Neural progenitor cell (in vitro differentiated cells): ENCODE measurements at places on chromosomes 7 and 10. TPM values are rescaled to one million over a fixed set of nuclear protein-coding genes. Genes with fewer than 3 reads are reported as not detected.

The FKBP6 gene
- total RNA-seq: not detected in 2 replicates

The UNC5B gene
- 3.3 and 9.2 TPM in 2 replicates for total RNA-seq

The TMEM229A gene
- 0.06 TPM in 1 of 2 replicates, not detected in the other for total RNA-seq

The C10orf105 gene
- 0.39 and 1.5 TPM in 2 replicates for total RNA-seq

The ZNF853 gene
- 6.2 and 8.2 TPM in 2 replicates for total RNA-seq

The ZNF679 gene
- not detected in 2 replicates for total RNA-seq

The NPTX2 gene
- 5.6 and 10.5 TPM in 2 replicates for total RNA-seq

The SMO gene
- 46.0 and 114 TPM in 2 replicates for total RNA-seq

The FAM180A gene
- total RNA-seq: not detected in 2 replicates

The RPEL1 gene
- total RNA-seq: not detected in 2 replicates

The TRIL gene
- 8.5 and 14.3 TPM in 2 replicates for total RNA-seq

The NAT16 gene
- 0.28 TPM in 1 of 2 replicates, not detected in the other for total RNA-seq

GRCh38 chr7:39810710-39811109 is 139.3 kb upstream of the CDK13 start:
- H3K4me1 ChIP-seq: no peaks in the 10 kb centered on the region
- H3K27ac ChIP-seq: no peak overlapping the region
- no peak overlapping the region for H3K4me3 ChIP-seq
- no peak for DNase-seq
- no peaks in the 10 kb centered on the region for H3K36me3 ChIP-seq
- no peaks in the 10 kb centered on the region for H3K27me3 ChIP-seq

DNA sequence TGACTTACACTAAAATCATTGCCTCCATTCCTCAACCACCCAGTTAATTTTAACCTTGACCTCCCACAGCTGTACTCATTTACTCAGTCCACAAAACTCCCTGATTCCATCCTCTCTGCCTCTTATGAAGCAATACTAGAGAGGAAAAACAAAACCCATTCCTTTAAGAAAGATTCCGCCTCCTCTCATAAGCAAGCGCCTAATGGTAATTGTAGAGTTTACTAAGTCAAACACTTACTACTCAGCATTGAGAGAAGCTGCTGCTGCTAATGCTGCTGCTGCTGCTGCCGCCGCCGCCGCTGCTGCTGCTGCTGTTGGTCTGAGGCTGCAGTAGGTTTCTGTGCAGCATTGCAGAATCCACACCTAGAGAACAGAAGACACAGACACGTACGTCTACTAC is 2.1 kb upstream of the ADD3 start:
- peaks cover 16% of the 10 kb centered on the region for H3K27me3 ChIP-seq
- H3K4me3 ChIP-seq: peak overlapping the region; percentile 89
- no peaks in the 10 kb centered on the region for H3K36me3 ChIP-seq
- peaks cover 34% of the 10 kb centered on the region for H3K4me1 ChIP-seq
- no peak overlapping the region for H3K27ac ChIP-seq
- peak; percentile 56 for DNase-seq

GRCh38 chr10:117980216-117980615 is 66.5 kb downstream of the RAB11FIP2 start:
- no peaks in the 10 kb centered on the region for H3K27me3 ChIP-seq
- H3K27ac ChIP-seq: no peak overlapping the region
- H3K36me3 ChIP-seq: no peaks in the 10 kb centered on the region
- H3K4me3 ChIP-seq: no peak overlapping the region
- DNase-seq: no peak
- no peaks in the 10 kb centered on the region for H3K4me1 ChIP-seq

- peak; percentile 87 for DNase-seq
- peaks cover 8% of the 10 kb centered on the region for H3K36me3 ChIP-seq
- peak overlapping the region; percentile 33 for H3K27ac ChIP-seq
- no peak overlapping the region for H3K4me3 ChIP-seq
- H3K4me1 ChIP-seq: peaks cover 28% of the 10 kb centered on the region
Observed at GRCh38 chr7:43639858-43640491, 57.1 kb downstream of the STK17A start.

DNA sequence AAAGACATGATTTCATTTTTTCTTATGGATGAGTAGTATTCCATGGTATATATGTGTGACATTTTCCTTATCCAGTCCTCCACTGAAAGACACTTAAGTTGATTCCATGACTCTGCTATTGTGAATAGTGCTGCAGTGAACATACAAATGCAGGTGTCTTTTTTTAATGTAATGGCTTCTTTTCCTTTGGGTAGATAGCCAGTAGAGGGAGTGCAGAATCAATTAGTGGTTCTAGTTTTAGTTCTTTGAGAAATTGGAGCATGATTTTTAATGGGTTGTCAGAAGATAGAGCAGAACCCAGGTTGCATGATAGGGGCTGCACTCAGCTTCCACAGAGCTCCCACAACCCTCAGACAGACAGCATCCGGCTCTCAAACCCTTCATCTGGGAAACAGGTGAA is 152.9 kb upstream of the PLXDC2 start:
- no peaks in the 10 kb centered on the region for H3K36me3 ChIP-seq
- H3K27ac ChIP-seq: no peak overlapping the region
- DNase-seq: peak; percentile 6

DNA sequence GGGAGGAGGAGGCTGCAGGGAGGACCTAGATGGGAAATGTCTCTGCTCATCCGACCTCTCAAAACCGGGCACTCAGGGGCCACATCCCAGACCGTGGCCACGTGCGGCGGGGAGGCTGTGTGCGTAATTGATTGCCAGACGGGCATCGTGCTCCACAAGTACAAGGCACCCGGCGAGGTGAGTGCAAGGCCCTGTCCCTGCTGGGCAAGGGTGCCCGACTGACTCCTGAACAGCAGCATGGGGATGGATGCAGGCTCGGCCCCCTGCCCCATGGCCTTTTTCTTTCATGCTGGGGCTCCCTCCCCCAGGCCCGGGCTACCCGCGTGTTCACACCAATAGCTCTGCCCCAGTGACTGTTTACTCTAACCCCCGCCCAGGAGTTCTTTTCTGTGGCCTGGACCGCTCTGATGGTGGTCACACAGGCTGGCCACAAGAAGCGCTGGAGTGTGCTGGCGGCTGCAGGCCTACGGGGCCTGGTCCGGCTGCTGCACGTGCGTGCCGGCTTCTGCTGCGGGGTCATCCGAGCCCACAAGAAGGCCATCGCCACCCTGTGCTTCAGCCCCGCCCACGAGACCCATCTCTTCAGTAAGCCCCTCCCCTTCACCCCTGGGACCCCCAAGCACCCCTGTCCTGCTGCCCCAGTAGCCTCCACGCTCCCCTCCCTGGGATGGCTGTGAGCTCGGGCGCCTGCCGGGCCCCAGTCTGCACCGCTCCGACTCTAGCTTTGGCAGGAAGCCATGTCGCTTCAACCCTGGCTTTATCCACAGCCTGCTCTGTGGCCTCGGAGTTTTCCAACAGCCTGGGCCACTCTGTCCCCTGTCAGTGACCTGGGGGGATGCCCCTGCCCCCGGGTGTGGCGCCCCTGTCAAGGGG is 3.9 kb downstream of the LRWD1 start:
- no peaks in the 10 kb centered on the region for H3K27me3 ChIP-seq
- DNase-seq: no peak
- H3K4me1 ChIP-seq: no peaks in the 10 kb centered on the region
- H3K27ac ChIP-seq: no peak overlapping the region

DNA sequence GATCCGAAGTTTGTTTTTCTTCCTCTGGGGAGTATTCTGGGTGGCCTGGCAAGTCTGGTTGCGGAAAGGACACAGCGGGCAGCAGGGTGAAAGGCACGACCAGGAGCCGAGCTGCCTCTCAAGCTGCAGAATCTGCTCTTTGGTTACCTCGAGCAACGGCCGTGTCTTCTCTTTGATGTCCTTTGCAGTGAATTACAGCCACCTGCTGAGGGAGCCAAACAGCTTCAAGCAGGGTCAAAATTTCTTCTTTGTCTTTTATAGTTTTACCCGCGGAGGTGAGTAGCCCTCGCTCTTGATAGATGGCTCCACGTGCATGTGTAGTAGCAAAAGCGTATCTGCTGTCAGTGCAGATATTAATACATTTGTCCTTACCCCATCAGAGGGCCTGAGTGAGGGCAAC is 177.3 kb upstream of the MBL2 start:
- H3K36me3 ChIP-seq: no peaks in the 10 kb centered on the region
- no peaks in the 10 kb centered on the region for H3K4me1 ChIP-seq
- peak; percentile 38 for DNase-seq

GRCh38 chr7:83469491-83469890 is 179.4 kb downstream of the SEMA3E start:
- no peak overlapping the region for H3K4me3 ChIP-seq
- H3K4me1 ChIP-seq: peaks cover 16% of the 10 kb centered on the region
- H3K36me3 ChIP-seq: no peaks in the 10 kb centered on the region
- DNase-seq: no peak

DNA sequence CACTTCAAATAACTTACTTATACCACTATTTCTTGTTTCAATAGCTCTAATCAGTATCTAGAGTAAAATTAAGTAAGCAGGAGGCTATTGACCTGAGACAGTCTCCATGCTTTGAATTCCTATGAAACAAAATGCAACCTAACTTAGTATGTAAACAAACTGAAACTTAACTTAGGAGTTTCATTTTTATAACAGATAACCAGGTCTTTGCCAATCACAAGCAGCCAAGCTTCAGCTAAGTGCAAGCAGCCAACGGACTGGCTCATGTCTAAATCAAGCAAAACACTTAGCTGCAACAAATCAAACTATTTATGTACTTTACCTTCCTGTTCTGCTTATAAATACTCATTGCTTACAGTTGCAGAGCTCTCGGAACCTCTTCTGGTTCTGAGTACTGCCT is 4.4 kb upstream of the GSTK1 start:
- no peak for DNase-seq
- H3K4me3 ChIP-seq: no peak overlapping the region
- no peaks in the 10 kb centered on the region for H3K4me1 ChIP-seq
- no peaks in the 10 kb centered on the region for H3K36me3 ChIP-seq

DNA sequence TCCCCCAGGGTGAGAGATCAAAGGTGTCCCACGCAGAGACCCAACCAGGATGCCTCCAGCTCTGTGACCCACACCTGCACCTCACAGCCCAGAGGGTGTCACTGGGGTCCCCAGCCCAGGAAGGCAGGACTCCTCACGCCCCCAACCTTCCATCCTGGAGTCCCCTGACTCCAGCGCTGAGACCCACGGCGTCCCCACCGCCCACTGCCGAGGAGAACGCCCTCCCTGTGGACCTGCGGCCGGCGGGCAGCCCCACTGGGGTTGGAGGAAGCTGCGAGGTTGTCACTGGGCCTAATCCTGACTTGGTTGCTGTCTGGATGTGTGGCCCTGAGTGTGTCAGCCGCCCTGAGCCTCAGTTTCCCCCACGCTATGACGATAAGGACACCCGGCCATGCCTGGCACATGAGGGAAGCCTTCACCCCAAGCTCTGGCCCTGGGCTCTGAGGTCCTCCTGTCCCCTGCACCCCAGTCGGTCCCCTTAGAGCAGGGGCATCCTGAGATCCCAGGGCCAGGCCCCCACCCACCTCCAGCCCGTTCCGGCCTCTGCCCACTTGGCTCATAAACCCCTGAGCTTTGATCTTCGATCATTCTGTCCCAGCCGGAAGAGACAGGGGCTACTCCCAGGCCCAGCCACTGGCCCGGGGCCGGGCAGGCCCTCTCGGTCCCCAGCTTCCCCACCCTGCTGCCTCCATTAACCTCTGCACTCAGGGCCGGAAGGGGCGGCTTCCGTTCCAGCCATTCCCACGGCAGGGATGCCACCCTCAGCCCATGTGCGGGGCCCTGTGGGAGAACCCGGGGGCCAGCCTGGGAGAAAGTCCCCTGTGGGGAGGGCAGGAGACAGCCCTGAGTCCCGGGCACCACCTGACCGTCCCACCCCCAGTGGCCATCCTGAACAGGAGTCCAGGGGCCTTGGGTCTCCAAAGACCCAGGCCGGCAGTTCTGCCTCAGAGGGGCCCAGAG is 113.2 kb downstream of the MICALL2 start:
- H3K27ac ChIP-seq: no peak overlapping the region
- DNase-seq: no peak
- H3K4me1 ChIP-seq: peaks cover 5% of the 10 kb centered on the region
- H3K36me3 ChIP-seq: no peaks in the 10 kb centered on the region

DNA sequence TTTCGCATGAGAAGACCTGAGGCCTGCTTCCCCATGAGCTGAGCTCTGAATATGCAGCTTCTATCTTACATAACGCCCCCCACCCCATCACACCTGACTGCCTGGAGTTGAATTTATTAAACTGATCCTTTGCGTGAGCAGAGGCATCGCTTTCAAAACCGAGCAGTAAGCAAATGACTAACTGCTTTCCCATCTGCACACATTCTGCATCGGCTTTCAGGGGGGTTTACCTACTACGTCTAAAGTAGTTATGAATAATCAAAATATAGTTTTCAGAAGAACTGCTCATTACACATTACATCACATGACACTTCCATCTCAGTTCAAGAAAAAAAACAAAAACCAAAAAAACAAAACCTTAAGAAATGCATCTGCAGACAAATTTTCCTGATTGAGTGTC is 54.7 kb upstream of the EGR2 start:
- no peaks in the 10 kb centered on the region for H3K27me3 ChIP-seq
- no peak overlapping the region for H3K4me3 ChIP-seq
- DNase-seq: no peak
- no peaks in the 10 kb centered on the region for H3K4me1 ChIP-seq

DNA sequence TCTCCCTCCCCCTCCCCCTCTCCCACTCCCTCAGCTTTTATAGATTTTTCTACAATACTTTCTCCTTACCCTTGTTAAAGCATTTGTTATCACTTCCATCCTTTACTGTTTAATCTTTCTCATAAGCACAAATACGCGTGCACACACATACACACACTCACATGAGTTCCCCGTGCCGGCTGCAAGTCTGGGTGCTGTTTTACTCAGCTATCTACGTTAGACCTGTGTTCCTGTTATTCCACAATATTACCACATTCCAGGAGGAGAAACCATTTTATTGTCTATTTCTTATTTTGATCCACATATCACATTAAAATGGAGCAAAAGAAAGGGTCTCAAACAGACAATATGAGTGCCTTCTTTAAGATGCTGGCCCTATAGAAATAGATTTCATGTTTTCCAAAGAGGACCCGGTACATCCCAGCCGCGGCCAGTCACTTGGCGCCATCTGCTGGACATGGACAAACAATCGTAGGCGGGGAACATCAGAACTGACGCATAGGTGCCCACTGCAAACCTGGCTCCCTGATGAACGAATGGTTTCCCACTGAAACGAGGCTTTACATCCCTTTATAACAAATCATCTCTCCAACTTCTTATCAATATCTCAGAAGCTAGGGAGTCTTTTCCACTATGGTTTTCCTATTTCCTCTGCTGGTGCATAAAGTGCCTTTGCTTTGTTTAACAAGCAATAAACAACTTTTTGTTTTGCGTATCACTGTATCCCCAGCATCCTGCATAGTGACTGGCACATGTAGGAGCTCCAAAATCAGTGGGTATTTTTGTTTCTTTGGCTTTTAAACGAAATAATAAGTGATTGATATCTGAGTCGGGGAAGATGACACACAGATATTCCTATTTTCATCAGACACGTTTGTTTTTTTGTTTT is 25.2 kb upstream of the OPTN start:
- peaks cover 2% of the 10 kb centered on the region for H3K4me1 ChIP-seq
- H3K27me3 ChIP-seq: no peaks in the 10 kb centered on the region
- H3K36me3 ChIP-seq: no peaks in the 10 kb centered on the region
- peak; percentile 83 for DNase-seq
- H3K27ac ChIP-seq: no peak overlapping the region
- no peak overlapping the region for H3K4me3 ChIP-seq

GRCh38 chr7:52021343-52021742 is 704.7 kb upstream of the COBL start:
- no peaks in the 10 kb centered on the region for H3K27me3 ChIP-seq
- peaks cover 22% of the 10 kb centered on the region for H3K4me1 ChIP-seq
- no peak overlapping the region for H3K27ac ChIP-seq
- H3K36me3 ChIP-seq: no peaks in the 10 kb centered on the region
